Activated CD8-positive, alpha-beta memory T cell treated with anti-CD3 and anti-CD28 coated beads for 1 hour (primary cell): ENCODE measurements at places on chromosomes 5 and 9.

- DNase-seq, result no peak
Observed at GRCh38 chr5:56414066-56414465, 180.9 kb upstream of the ANKRD55 start.

DNA sequence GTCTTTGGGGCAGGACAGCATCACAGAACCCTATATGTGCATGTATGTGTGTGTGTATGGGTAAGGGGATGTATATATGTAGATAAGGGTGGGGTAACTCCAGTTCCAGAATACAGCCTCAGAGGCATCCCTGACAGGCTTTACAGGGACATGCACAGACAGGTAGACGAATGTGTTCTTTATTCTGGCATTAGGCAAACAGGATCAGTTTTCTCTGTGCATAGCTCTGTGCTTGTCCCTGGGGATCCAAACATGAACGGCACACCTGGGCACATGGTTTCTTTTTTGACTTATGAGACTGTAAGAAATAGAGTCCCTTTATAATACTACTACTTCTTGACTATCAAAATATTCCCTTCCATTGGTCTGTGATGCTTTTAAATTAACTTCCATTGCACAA is 120.6 kb downstream of the TRIO start:
- no peak for DNase-seq

DNA sequence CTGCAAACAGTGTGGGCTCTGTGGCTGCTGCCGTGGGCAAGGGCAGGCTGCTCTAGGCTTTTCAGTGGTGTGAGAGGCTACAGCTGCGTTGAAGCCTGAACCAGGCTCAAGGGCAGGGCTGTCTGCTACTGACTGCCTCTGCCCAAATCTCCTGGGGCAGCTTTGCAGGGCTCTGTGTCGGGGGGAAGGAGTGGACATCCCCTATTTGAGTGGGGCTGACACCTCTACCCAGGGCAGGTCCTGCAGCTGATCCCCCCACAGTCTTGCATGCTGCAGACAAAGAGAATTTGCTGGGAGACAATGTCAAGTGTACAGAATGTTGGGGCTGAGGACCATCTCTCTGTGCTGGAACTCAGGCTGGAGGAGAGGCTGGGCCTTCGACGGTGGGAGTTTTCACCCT is 240.2 kb downstream of the PBX3 start:
- no peak for DNase-seq

GRCh38 chr5:2353211-2353610 is 398.3 kb downstream of the IRX2 start:
- DNase-seq, result no peak

- no peak for DNase-seq
Observed at GRCh38 chr9:121720311-121721057, 69.0 kb downstream of the DAB2IP start.

- DNase-seq, result no peak
Observed at GRCh38 chr9:75878488-75878860, 12.0 kb upstream of the PCSK5 start.

DNA sequence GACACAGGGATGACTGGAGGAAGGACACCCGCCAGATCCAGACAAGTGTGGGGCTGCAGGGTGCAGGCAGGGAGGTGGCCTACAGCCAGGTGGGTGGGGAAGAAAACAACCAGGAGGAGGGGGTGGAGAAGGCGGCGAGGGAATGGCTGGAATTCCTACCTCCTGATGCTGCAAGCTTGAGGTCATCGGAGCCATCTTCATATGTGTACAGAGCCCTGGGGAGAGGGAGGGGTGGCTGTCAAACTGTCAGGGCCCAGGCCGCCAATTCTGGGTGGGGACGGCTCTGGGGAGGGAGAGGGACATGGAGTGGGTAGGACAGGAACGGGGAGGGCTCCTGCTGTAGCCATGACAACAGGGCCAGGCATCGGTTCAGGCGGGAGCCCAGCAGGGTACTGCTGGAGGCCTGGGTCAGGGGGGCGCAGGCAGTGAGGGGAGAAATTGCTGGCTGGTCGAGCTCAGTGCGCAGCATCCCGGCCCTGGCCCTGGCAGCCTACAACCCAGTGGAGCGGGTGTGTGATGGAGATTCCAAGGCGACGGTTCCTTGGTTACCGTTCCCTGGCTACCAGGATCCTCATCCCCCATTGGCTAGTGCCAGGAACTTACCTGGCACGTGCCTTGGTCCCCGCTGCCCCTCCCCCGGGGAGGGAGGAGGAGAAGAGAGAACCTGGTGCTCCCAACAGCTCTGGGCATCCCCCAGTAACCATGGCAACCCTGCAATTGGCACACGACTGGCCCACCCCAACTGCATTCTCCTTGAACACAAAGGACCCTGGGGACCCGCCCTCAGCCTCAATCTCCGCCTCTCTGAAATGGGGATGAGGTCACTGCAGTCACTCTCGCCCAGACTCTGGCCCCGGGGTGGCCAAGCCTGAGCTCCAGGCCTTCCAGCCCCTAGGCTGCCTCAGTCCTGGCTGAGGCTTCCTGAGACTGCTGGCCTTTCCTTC is 4.5 kb downstream of the DBN1 start:
- no peak for DNase-seq

- DNase-seq, result no peak
Observed at GRCh38 chr5:55638455-55638854, 73.7 kb downstream of the SLC38A9 start.

- no peak for DNase-seq
Observed at GRCh38 chr5:161783297-161783696, 64.6 kb upstream of the GABRA1 start.

GRCh38 chr9:14883310-14883944 is 26.8 kb downstream of the FREM1 start:
- no peak for DNase-seq

DNA sequence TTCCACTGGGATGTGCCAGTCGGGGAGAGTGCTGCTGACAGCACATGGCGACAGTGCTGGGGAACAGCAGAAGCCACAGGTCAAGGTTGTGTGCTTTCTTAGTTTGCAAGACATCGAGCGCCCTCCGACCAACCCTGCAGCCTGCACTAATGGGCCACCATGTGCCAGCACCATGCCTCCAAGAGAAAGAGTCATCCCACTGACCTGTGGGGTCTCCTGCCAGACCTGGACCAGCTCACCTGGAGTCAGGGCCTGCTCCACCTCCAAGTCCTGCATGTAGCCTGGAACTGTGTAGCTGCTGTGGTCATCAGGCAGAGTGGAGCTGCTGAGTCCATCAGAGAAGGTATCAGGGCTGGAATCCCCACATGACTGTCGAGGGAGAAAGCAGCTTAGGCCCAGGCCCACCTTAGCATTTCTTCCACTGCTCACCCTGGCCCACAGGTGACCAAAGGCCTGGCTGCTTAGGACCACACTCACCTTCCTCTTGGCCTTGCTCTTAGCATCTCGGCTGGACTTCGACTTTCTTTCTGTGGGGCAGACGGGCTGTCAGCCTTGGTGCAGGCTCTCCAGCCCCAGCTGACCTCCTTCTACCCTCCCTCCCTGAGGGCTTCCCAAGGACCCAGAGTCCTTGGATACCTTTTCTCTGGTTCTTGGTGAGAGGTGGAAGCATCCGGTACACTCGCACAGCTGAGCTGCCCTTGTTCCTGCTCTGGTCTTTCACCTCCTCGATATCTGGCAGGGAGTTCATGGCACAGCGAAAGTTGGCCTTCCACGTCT is 4.1 kb downstream of the IRF1 start:
- no peak for DNase-seq

DNA sequence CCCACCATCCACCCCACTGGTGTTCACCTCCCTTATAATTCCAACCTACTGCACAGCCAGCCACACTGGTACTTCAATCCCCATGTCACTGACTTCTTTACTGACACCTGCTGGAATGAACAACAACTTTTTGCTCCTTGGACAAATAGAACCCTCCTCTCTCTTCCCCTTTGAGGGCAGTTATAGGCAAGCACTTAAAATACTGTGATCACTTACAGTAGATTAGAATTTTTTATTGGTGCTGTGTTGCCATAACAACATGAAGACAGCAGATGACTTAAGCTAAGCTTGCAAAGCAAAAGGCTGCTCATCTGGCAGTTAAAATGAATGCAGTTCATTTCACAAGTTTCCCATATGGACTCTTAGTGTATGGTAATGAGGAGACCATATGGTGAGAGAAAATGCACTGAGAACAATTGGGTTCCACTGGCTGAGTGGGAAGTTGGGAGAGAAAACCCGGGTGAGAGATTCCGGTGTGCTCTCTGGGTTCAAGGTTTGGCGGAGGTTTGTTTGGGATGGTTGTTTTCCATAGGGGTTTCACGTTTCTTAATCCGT is 374.3 kb downstream of the EBF1 start:
- DNase-seq, result no peak

DNA sequence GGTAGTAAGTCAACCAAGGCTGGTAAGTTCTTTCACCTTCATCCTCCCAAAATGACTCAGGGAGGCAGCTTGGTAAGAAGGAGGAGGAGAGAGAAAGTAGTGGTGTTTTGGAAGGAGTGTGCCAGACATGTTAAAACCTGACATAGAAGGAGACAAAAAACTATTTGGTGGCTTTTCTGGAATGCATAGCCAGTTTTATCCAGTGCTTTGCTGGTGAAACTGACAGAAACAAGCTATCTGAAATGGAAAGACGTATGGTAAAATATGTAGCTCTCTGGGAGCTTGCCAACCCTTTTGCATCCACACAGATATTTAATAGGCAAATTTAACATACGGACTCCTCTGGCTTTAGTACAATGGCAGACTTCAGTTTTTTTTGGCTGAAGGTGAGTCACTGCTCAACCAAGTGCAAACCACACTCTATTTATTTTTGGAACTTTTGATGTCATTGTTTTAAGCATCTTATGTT is 45.4 kb downstream of the RAB14 start:
- DNase-seq, result no peak

DNA sequence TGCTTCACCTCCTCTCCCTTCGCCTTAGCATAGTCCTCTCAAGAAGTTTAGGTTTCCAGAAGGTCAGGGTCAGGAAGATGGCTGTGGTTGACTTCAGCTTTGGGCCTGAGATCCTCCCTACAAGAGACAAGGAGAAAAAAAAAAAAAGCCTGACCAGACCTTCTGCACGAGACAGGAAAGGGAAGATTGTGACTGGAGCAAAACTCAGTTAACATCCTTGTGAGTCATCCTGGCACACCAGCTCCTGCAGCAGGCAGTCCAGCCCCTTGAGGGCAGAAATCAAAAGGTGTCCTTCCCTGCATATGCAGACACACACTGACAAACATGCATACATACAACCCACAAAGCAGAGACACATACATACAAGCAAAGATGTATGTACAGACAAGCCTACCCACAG is 18.0 kb upstream of the ENHO start:
- DNase-seq, result no peak

DNA sequence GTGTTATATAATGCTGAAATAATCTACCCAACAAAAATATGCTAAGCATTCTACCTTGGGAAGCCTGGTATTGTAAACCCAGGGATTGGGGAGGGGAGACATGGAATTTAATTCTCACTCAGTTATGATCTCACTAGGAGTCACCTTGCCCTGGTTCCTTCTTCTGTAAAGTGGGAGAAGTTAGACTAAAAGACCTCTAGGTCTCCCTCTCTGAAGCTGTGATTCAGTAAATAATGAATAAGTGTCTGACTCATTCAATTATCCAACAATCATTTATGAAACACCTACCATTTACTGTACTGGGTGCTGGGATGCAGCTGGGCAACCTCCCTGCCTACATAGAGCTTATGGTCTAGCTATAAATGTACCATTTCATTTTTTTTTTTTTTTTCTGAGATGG is 20.2 kb upstream of the SPARC start:
- no peak for DNase-seq

- no peak for DNase-seq
Observed at GRCh38 chr5:60473654-60474053, 226.3 kb downstream of the DEPDC1B start.

GRCh38 chr5:3092664-3093063 is 341.2 kb upstream of the IRX2 start:
- no peak for DNase-seq

DNA sequence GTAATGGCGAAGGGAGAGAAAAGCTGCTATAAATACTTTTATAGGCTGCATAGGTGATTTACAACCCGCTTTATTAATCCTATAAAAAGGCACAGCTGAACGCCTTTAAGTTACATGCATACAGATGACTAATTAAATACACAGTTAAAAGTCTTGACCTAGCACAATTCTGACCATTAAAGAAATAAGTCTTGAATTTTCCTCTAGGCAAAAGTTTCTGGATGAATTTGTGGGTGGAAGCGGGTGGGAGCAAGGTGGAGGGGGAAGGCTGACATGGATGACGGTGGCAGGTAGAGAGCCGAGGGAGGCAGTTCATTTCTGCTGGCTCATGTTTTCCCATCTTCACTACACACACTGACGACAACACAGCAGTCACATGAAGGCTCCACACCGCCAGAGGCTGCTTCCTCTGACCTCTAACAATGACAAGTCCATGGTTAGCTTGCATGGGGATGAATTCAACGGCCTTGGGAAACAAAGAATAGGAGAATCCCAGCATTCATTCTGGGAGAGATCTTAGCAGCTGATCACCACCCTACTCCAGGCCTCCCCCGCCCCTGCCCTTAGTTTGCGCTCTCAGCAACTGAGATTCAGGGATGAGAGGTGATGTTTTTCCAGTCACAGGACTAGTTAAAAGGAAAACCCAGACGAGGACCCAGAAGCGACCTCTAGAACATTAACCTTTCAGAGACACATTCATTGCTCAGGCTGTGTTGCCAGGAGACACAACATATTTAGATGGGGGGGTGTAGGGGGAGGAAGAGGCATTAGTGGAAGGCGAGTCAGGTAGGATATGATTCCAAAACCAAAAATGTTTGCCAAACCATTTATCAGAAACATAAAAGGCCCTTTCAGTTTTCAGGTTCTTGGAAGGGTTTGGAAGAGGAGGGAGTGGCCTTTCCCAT is 329.3 kb downstream of the PIK3R1 start:
- DNase-seq, result no peak

DNA sequence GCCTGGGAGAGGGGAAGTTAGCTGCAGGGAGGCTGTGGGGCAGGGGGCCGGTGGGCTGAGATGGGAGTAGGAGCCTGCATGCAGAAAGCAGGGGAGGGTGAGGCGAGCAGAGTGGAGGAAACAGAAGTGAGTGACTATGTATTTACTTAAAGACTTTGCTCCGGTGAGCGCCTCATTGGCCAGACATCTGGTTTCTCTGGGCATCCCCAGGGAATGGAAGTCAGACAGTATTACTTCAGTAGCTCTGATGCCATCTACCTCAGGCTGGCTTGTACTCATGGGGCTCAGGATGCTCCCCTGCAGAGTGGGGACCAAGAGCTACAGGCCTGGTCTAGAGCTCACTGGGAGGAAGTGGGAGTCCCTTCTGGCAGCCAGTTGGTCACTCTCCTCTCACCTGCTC is 78.2 kb upstream of the ARAP3 start:
- DNase-seq, result no peak

DNA sequence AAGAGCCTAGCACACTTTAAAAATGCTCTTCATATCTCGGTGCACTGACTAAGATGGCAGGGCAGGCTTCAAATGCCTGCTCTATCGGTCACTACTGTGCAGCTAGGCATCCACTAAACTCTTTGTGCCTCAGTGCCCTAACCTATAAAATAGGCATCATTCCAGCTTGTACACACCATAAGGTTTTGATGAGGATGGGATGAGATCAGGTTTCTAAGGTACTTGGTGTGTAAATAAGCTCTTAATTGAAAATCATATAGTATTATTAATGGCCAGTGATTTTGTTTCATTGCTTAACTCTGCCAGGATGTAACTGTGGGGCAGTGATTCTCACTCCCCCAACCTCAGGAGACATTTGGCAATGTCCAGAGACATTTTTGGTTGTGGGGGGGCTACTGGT is 78.5 kb downstream of the ALDH1A1 start:
- DNase-seq, result no peak
